ENCODE measurements at places on chromosomes 2 and 18. TPM values are rescaled to one million over a fixed set of nuclear protein-coding genes. Genes with fewer than 3 reads are reported as not detected.
A peak's percentile ranks its signal among the peaks of the same experiment; 100 is the strongest.

GNLY gene
- not detected for total RNA-seq

- DNase-seq = peak; percentile 65
Observed at GRCh38 chr2:241804326-241805229, 4.4 kb upstream of the NEU4 start.

- peak; percentile 21 for DNase-seq
Observed at GRCh38 chr2:17148407-17149145, 369.7 kb downstream of the RAD51AP2 start.

DNA sequence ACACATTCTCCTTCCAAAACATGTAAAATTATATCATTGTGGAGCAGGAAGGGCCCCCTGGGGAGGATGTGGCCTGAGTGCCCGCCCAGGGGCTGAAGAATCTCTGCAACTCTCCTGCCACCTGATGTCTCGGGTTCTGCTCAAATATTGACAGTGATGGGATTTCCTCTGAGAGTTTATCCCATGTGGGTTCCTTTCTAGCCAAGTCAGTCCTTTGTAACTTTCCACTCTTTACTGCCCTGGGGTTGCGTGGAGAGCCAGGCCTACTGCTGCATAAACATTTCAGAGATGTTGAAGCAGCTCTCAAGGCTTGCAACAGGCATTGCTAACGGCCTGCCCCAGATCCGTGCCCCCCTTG lies 4.0 kb upstream of the RAB17 start:
- no peak for DNase-seq

DNA sequence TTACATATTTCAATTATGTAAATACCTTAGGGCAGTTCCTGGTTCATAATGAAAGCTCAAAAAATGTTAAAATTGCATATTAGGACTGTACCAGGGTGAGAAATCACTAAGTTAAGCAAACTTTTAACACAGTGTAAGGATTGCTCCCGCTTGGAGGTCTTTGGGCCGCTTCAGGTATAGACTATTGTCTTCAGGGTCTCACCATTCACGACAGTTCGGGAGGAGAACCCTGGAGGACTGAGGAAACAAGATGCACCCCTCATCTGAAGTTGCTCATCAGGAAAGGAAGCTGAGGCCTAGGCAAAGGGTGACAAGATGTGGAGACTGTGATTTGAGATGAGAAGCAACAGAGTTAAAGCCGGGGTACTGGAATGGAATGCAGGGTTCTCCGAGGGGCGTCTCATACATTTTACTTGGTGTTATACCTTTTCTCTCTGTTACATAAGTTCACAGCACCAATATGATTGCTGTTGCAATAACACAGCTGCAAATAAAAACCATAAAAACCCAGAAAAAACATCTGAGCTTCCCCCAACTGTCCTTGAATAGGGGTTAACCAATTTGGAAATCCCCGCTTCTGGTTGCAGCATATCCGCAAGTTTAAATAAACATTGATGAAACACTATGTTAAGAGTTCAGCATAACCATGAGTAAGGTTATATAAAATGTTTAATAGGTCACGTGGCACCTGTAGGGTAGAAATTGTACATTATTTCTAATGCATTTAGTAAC lies 40.1 kb downstream of the FBXO48 start:
- DNase-seq = no peak

GRCh38 chr18:75344161-75344560 lies 83.3 kb downstream of the SMIM21 start:
- no peak for DNase-seq

DNA sequence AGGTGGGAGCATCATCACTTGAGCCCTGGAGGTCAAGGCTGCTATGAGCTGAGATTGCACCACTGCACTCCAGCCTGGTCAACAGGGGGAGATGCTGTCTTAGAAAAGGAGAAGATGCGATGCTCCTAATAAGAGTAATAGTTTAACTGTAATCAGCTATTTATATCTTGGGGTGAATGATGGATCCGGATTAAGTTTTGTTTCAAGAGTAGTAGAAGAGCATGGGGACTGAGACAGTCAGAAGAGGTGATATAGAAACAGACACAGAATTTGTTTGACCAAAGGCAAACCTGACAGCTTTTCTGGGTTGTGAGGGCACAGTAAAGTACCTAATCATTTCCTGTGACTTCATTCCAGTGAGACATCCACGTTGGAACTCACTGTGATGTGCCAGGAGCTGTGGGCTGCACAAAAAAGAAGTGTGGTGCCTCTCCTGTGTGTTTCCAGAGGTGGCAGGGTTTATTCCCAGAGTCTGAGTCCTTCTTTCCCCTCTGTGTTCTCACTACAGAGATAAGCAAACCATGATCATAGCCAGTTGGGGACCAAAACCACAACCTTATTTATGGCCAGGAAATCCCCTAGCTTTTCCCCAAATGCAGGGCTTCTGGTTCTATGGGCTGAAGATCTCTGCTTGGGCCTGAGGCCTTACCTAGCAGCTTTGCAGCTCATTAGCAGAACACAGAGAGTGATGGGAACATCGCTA lies 113.7 kb downstream of the XRCC5 start:
- no peak for DNase-seq

DNA sequence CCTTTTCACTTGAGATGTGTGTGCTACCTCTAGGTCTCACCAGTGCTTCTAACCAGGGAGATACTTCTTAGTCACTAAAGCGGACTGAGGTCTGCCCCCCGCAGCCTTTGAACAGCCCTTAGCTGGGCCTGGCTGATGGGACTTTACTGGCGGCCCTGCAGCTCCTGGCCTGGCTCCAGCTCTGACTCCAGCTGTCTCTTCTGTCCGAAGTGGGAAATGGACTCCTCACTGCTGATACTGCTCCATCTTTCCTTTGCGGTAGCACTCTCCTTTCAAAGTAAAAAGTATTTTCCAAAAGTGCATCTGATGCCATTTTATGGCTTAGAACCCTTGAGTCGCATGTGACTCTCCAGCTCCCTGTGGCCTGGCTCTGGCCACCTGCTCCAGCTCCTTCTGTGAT lies 64.5 kb downstream of the ATP9B start:
- no peak for DNase-seq

Measured in H1 (cell line).